ENCODE measurements at places on chromosomes 6 and 20. TPM values are rescaled to one million over a fixed set of nuclear protein-coding genes. Genes with fewer than 3 reads are reported as not detected.

DNA sequence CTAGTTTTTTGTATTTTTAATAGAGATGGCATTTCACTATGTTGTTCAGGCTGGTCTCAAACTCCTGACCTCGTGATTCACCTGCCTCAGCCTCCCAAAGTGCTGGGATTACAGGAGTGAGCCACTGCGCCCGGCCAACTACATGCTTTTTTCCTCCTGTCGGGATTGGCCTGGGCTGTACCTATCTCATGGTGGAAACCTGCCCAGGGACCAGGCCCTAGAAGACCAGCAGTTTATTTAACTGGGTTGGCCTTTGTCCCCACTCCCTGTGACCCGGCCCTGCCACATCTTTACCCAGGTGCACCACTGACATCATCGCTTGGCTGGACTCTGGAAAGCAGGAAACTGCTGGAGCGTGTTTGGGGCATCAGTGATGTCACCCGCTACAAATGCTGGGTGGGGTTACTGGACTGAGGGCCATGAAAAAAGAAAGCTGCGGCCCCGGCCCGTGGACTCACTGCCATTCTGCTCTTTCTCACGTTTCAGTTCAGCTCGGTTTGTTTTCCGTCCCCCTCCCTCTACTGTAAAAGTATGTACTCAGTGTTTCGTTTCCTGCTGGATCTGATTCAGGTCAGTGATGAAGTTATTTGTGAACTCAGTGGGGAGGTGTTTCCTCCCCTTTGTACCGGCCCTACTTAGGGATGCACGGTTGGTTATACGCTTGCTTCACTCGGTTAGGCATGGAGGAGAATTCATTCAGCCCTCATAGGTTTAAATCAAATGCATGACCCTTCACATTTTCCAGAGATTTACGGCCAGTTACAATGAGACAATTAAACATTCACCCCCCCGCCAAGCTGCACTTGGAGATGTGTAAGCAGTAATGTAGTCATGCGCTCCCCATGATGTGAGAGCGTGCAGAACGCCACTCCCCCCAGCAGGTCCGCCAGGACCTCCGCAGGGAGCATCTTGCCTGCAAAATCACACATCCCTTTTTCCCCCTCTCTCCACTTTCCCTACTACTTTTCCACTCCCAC lies 179.3 kb downstream of the MTHFD1L start:
- DNase-seq = peak; percentile 83

DNA sequence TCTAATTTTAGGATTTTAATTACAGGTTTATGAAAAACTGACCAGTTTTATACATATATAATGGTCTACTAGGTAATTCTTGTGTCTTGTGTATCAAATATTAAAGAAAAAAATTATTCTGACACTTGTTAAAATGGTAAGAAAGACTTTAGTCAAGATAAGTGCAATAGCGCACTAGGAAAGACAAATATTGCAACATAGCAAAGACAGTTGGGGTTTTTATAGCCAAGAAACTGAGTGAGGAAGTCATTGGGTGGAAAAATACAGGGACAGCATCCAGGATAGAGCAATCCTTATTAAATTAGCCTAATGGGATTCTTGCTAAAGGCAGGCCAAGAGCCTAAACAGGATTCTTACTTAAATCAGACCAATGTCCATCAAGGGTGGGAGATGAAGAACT lies 71.1 kb downstream of the ROS1 start:
- no peak for DNase-seq

DNA sequence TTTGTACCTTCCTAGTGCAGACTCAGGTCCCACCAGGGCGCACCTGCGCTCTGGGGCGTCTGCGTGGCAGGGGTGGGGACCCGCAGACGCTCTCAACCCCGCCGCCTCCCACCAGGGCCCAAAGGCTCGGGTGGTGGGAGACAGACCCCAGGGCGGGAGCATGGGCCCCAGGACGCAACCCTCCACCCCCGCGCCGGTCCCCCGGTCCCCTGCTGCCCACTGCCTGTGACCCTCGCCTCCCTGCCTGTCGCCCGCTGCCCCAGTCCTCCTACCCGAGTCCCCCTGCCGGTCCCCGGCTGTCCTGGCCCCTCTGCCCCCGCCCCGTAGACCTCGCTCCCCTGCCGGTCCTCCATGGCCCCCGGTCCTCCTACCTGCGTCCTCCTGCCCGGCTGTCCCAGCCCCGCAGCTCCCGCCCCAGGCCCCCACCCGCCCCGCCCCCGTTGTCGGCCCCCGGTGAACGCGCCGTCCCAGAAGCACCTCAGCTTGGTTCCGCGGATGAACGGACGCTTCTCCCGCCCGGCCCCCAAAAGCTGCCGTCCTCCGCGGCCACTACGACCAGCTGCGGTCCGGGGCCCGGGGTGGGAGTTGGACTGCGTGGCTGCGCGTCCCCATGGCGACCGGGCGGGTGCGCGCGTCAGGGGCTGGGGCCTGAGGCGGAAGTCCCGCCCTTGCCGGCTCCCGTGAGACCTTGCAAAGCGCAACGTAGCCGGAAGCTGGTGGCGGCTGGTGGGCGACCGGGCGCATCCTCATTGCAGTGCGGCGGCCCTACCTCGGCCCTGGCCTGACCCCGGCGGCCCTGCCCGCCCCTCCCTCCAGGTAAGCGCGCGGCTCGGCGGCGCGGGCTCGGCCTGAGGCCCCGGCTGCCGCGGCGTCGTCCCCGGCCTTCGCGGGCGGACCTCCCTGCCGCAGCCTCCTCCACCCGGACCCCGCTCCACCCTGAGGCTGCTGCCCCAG lies at the start of gene ARFGAP1:
TSS of gene ARFGAP1 (plus strand) at position 709 of the 954 bp plus-strand sequence. CDS start 2,768 bp downstream, outside the sequence.
- peak; percentile 82 for DNase-seq

DNA sequence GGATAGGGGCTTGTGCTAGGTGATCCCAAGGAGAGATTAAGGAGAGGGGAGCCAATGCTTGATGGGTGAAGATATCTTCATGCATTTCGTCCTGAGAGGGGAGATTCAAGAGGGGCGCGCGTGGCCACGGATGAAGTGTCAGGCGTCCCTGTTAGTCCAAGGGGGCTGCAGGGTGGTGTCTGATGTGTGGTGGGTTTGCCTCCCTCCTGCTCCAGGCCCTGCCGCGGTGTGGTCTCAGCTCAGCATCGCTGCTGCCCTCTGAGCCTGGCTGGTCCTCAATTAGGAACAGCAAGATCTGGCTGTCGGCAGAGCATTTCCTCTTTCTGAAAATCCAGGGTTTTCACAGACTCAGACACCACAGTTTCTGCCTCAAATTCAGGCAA lies 318.0 kb downstream of the THBS2 start:
- DNase-seq = no peak

GRCh38 chr6:169253337-169254238 lies at the start of gene THBS2:
Gene THBS2 (minus strand): TSS chr6:169253846. CDS start chr6:169250784, 3,062 bp downstream.
- DNase-seq = no peak

- DNase-seq = no peak
These were observed 61.4 kb upstream of the SLC22A1 start for GRCh38 chr6:160060221-160060620.

C6orf118 gene
- polyA plus RNA-seq = not detected

Measured in urinary bladder (tissue), 4 donors.